Pericardium fibroblast (primary cell): ENCODE measurements at places on chromosomes 16 and 17. TPM values are rescaled to one million over a fixed set of nuclear protein-coding genes. Genes with fewer than 3 reads are reported as not detected.

The TMEM114 gene
- total RNA-seq: not detected in 2 replicates

The SLC5A11 gene
- not detected in 2 replicates for total RNA-seq

The CCDC154 gene
- 0.26 and 0.58 TPM in 2 replicates for total RNA-seq

The STH gene
- not detected in 2 replicates for total RNA-seq

The SSH2 gene
- total RNA-seq: 20.5 and 40.4 TPM in 2 replicates

The IGF2BP1 gene
- total RNA-seq: 5.1 and 8.5 TPM in 2 replicates

The RND2 gene
- 0.26 and 0.35 TPM in 2 replicates for total RNA-seq

The ERN2 gene
- 0.47 TPM in 1 of 2 replicates, not detected in the other for total RNA-seq

The SPATA22 gene
- 1.0 and 2.7 TPM in 2 replicates for total RNA-seq

The VAT1L gene
- 1.3 and 2.0 TPM in 2 replicates for total RNA-seq

The SHISA6 gene
- total RNA-seq: not detected in 2 replicates

The CTF1 gene
- 2.9 and 5.2 TPM in 2 replicates for total RNA-seq

The WNT3 gene
- 0.51 and 1.2 TPM in 2 replicates for total RNA-seq

The ATP2A3 gene
- under 0.01 and 1.2 TPM in 2 replicates for total RNA-seq

The HOXB5 gene
- total RNA-seq: 0.12 and 0.43 TPM in 2 replicates

The ZG16B gene
- total RNA-seq: 2.1 and 2.5 TPM in 2 replicates

The KRTAP4-5 gene
- not detected in 2 replicates for total RNA-seq

The GLG1 gene
- total RNA-seq: 111 and 165 TPM in 2 replicates

The TNFSF12 gene
- 14.1 and 17.4 TPM in 2 replicates for total RNA-seq

The CCDC200 gene
- not detected in 2 replicates for total RNA-seq

The ZNF597 gene
- total RNA-seq: 1.1 and 2.5 TPM in 2 replicates

The CMTM1 gene
- 1.4 and 3.7 TPM in 2 replicates for total RNA-seq

The KCNJ12 gene
- total RNA-seq: 1.5 and 5.1 TPM in 2 replicates

The TEX14 gene
- total RNA-seq: 0.17 TPM in 1 of 2 replicates, not detected in the other

The CA7 gene
- total RNA-seq: not detected in 2 replicates

The TIMP2 gene
- total RNA-seq: 312 and 323 TPM in 2 replicates

The PTX4 gene
- total RNA-seq: 1.9 TPM in 1 of 2 replicates, not detected in the other

The NSF gene
- total RNA-seq: 15.1 and 25.8 TPM in 2 replicates

The TNP2 gene
- total RNA-seq: not detected in 2 replicates

The SHCBP1 gene
- 0.82 and 1.8 TPM in 2 replicates for total RNA-seq

The MVD gene
- total RNA-seq: 78.5 and 111 TPM in 2 replicates

The WSB1 gene
- 71.2 and 83.4 TPM in 2 replicates for total RNA-seq

The CCL14 gene
- not detected in 2 replicates for total RNA-seq

The TAT gene
- not detected in 2 replicates for total RNA-seq

The CCL17 gene
- not detected in 2 replicates for total RNA-seq

The MEIOB gene
- 0.34 TPM in 1 of 2 replicates, not detected in the other for total RNA-seq

The IL21R gene
- total RNA-seq: 2.3 and 3.9 TPM in 2 replicates

The CNTD1 gene
- total RNA-seq: not detected in 2 replicates

The TPPP3 gene
- not detected in 2 replicates for total RNA-seq

The HASPIN gene
- 0.47 and 1.4 TPM in 2 replicates for total RNA-seq

The C16orf74 gene
- total RNA-seq: 9.2 and 12.2 TPM in 2 replicates

The TP53TG3 gene
- total RNA-seq: not detected in 2 replicates

The LITAFD gene
- not detected in 2 replicates for total RNA-seq

The CCDC43 gene
- 18.0 and 18.7 TPM in 2 replicates for total RNA-seq

The CCDC40 gene
- total RNA-seq: 1.5 TPM in 2 replicates

The SEPTIN1 gene
- 0.51 TPM in 1 of 2 replicates, not detected in the other for total RNA-seq

The SSTR5 gene
- total RNA-seq: not detected in 2 replicates

The CHD9NB gene
- total RNA-seq: 1.1 and 1.6 TPM in 2 replicates

The PRR35 gene
- not detected in 2 replicates for total RNA-seq

The TBC1D24 gene
- total RNA-seq: 9.3 and 11.6 TPM in 2 replicates
